ENCODE measurements at places on chromosomes 7 and 10.
A peak's percentile ranks its signal among the peaks of the same experiment; 100 is the strongest.

GRCh38 chr10:11616021-11616420 is 4.6 kb upstream of the USP6NL start:
- no peak for DNase-seq

GRCh38 chr7:15720849-15721471 is 34.5 kb upstream of the MEOX2 start:
- DNase-seq = no peak

DNA sequence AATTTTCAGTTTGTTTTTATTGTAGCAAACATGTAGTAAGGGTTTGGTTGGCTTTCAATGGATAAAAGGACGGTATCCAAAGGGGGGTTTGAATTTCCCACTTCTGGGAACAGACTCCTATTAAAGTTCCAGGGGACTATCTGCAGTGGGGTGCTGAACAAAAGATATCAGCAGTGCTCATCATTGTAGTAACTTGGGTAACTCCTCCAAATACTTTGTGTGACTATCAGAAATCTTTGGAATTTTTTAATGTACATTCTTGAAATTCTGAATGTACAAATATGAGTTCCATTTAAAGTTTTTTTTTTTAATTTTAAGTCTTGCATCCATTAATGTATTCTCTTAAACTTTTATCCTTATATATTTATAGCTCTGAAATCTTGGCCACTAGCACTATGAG is 42.1 kb downstream of the CYP51A1 start:
- no peak for DNase-seq

- DNase-seq = no peak
These were observed 7.2 kb downstream of the ITIH5 start for GRCh38 chr10:7659560-7659959.

DNA sequence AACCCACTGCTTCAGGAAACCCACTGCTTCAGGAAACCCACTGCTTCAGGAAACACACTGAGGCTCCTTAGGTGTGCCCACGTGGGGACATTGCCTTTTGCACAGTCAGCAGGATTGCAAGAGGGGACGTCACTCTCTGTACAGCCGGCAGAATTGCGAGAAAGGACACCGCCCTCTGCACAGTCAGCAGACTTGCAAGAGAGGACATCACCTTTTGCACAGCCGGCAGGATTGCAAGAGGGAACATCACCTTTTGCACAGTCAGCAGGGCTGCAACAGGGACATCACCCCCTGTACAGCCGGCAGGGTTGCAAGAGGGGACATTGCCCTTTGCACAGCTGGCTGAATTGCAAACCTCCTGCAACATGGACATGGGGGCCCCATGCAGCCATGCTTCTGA is 407.6 kb downstream of the GLRX3 start:
- no peak for DNase-seq

DNA sequence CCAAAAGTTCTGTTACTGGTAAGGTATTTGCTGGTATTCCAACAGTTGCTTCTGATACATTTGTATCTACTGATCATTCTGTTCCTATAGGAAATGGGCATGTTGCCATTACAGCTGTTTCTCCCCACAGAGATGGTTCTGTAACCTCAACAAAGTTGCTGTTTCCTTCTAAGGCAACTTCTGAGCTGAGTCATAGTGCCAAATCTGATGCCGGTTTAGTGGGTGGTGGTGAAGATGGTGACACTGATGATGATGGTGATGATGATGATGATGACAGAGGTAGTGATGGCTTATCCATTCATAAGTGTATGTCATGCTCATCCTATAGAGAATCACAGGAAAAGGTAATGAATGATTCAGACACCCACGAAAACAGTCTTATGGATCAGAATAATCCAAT is 131.0 kb downstream of the AASS start:
- DNase-seq = no peak

DNA sequence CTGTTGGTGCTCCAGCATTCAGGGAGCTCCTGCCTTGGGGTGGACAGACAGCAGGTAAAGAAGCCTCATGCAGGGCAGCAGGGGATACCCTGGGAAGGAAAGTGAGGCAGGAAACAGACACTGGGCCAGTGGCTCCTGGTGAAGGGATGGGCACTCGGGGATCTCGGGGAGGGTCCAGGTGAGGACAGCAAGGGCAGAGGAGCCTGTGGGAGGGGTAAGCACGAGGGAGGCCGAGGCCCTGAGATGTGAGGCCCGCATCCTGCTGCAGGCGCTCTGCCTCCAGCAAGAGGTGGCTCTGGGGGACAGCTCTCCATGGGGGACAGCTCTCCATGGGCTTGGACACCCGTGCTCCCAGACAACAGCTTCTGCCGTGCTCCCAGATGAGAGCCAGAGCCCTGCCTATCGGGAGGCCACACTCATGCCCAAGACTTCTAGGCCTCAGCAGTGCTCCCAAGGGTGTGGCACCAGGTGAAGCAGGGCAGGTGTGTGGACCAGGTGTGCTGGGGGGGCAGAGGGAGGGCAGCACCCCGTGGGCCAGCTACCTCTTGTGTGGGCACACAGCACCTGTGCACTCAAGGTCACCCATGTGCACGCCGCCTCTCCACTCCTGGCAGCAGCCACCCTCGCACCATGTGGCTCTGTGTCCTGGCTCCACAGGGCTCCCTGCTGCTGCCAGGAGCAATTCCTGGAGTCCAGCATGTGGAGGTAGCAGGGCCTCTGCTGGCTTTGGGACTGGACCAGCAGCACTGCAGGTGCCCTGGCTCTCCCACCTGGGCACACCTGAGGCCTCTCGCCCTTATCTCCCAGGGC is 93.6 kb upstream of the INSIG1 start:
- no peak for DNase-seq

DNA sequence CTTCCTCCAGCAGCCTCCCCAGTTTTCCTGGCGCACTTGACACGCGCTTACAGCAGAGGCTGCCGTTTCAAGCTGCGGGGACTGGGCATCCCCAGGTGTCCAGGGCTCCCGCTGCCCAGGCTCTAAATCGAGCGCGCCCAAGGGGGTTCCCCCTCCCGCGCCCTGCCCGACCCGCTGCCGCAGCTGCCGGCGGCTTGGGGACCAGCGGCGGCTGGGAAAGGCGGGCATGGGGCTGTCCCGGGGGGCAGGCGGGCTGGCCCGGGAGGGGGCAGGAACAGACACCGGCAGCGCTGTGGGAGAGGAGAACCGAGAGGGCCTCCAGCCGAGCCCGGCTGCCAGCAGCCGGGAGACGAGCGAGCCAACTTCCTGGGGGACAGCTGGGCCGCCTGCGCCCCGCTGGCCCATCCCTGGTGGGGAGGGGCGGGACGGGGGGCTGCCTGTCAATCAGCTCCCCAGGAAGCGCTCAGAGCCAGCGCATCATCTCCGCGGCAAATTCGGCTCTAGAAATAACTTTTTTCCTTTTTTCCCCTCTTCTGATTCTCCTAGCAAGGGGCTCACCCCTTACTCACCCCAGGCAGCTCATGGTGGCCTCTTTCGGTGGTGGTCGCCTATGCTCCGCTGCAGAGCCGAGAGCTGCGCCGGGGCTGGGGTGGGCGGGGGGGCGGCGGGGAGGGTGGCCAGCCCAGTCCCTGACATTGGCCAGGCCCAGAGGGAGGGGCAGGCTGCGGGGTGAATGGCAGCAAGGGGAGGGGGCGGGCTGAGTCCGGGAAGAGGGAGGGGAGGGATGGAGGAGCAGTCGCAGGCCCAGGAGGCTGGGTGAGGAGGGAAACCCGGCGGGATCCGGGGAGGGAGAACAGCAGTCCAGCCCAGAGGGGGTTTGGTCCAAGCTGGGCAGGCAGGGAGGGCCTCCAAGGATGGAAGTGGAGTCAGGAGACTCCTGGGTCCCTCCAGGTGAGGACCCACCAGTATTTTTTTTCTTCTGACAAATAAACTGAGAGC is 14.7 kb downstream of the GRID2IP start:
- DNase-seq = peak; percentile 54

GRCh38 chr7:150956395-150957132 is 21.6 kb downstream of the KCNH2 start:
- DNase-seq = no peak

DNA sequence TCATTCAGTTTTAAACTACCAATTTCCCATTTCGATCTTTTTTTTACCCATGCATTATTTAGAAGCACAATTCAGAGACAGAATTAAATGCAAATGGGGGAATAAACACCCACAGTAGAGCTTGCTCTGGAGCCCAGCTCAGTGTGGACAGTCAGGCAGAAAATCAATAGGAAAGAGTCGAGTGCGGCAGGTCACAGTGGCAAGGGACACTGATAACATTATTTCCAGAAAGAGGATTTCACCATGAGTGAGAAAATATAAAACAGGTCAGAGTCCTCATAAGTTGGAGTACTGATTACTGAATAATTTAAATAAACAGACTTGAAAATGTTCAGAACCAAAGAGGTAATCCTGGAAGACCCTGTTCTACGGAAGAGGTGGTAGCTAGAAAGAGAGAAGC is 532.5 kb downstream of the CCSER2 start:
- no peak for DNase-seq

GRCh38 chr7:24576171-24577025 is 3.1 kb downstream of the PALS2 start:
- no peak for DNase-seq

- no peak for DNase-seq
These were observed 106.5 kb upstream of the ANK3 start for GRCh38 chr10:60496181-60496580.

- DNase-seq = no peak
These were observed 130.9 kb downstream of the KCNMA1 start for GRCh38 chr10:77506517-77507200.

GRCh38 chr10:70568781-70569495 is 33.6 kb downstream of the PRF1 start:
- DNase-seq = no peak

GRCh38 chr10:71756311-71757191 is 16.8 kb downstream of the VSIR start:
- no peak for DNase-seq

- no peak for DNase-seq
These were observed 105.7 kb upstream of the DKK1 start for GRCh38 chr10:52208365-52208764.

DNA sequence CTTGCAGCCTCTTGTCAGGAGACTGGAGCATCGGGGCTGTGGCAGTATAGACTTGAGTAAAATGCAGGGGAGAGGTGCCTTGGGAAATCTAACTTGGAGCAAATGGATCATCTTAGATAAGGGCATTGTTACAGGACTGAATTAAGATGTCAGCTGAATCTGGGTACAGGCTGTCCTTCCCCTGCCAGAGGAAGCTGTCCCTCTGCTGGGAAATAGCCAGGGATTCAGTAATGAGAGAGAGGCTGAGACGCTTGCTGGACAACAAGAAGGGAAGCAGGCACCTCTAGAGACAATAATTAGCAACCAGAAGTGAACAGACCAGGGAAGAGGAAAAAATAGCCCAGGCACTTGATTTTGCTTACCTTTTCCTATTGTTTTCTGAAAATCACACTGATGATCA is 20.7 kb upstream of the RAPGEF5 start:
- no peak for DNase-seq
